ENCODE measurements at places on chromosomes 12 and 14. TPM values are rescaled to one million over a fixed set of nuclear protein-coding genes. Genes with fewer than 3 reads are reported as not detected.

The EGLN3 gene
- total RNA-seq: 5.6 TPM

The CAPZA3 gene
- total RNA-seq: not detected

The SIRT4 gene
- total RNA-seq: 1.6 TPM

The ARHGEF25 gene
- total RNA-seq: 6.3 TPM

The FAIM2 gene
- not detected for total RNA-seq

The CHGA gene
- 1.6 TPM for total RNA-seq

The TMEM117 gene
- 2.0 TPM for total RNA-seq

The CATSPERB gene
- total RNA-seq: not detected

The NEUROD4 gene
- not detected for total RNA-seq

The CLEC4C gene
- not detected for total RNA-seq

The ATF7IP gene
- total RNA-seq: 6.1 TPM

The CFAP73 gene
- not detected for total RNA-seq

The FAR2 gene
- total RNA-seq: not detected

The RFX4 gene
- total RNA-seq: not detected

The SRRM4 gene
- not detected for total RNA-seq

The SLC8A3 gene
- total RNA-seq: not detected

The GALNT16 gene
- total RNA-seq: 3.7 TPM

The CRIP1 gene
- 1,412 TPM for total RNA-seq

Data from A549 treated with ZK216348 at 1 μM for 4 hours (cell line).